ENCODE measurements at places on chromosomes 7 and 10.

GRCh38 chr7:108235451-108236061 lies 105.4 kb upstream of the LAMB4 start:
- no peak for DNase-seq

GRCh38 chr7:112596260-112596659 lies 115.5 kb downstream of the LSMEM1 start:
- DNase-seq = no peak

DNA sequence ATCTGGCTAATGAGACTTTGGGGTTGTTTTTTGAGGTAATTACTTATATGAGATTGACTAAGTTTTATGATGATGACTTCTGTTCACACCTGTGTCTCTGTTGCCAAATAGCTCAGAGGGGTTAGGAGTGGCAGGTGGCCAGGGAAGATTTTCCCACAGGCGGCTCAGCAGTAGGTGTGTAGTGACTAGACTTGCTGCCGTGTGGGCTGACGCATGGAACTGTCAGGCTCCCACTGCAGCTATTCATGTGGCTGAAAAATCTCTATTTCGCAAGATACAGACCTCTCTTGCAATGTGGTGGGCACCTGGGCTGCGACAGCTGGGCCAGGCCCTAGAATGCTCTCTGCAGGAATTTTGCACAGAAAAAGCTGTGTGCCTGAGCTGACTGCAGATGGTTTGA lies 1.4 kb downstream of the CPA4 start:
- DNase-seq = no peak

DNA sequence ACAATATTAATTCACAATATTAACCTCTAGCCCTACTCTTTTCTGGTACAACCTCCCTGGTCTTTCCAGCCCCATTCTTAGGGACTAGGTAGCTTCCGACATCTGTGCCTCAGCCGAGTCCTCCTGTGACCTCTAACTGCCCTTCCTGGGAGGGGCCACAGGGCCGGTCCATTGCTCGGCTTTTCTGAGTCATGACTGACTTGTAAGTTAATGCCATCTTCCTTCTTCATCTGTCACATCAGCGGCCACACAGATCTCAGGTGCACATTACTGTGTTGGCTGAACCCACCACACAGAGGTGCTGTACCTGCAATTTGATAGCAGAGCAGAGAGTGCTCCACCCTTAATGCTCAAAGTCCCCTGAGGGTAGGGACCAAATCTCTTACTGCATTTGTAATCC lies 4.1 kb upstream of the CPA4 start:
- DNase-seq = no peak

GRCh38 chr7:51242007-51242691 lies 74.5 kb downstream of the COBL start:
- DNase-seq = no peak

- DNase-seq = no peak
These were observed 18.9 kb upstream of the ZNF212 start for GRCh38 chr7:149220534-149220933.

- DNase-seq = no peak
These were observed 31.1 kb downstream of the TBATA start for GRCh38 chr10:70753841-70754621.

- DNase-seq = no peak
These were observed 433 bp upstream of the PLXNA4 start for GRCh38 chr7:132576721-132577085.

GRCh38 chr10:76723844-76724243 lies 913.8 kb downstream of the KCNMA1 start:
- DNase-seq = no peak

DNA sequence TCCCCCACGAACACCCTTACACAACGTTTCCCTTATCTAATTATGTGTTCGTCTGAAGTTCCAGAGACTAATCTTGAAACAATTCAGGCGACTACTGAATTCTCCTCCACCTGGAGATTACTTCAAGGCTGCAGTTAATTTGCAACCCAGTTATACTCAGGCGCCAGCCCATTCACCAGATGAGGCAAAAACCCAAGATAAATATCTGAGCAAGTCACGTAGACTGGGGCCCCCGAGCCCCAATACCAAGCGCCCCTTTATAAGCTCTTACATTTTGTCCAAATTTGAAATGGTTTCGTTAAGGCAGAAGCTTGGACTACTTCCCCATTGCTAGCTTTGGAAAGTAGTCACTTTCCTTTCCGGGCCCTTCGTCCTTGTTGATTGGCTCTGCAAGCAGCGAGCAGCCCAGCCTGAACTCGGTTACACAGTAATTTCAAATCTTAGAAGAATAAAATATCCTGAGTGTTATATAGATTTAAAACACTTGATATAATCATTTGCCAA lies 1.2 kb downstream of the TPK1 start:
- DNase-seq = peak; percentile 80

- peak; percentile 39 for DNase-seq
These were observed 1277.1 kb downstream of the GATA3 start for GRCh38 chr10:9331583-9332008.

DNA sequence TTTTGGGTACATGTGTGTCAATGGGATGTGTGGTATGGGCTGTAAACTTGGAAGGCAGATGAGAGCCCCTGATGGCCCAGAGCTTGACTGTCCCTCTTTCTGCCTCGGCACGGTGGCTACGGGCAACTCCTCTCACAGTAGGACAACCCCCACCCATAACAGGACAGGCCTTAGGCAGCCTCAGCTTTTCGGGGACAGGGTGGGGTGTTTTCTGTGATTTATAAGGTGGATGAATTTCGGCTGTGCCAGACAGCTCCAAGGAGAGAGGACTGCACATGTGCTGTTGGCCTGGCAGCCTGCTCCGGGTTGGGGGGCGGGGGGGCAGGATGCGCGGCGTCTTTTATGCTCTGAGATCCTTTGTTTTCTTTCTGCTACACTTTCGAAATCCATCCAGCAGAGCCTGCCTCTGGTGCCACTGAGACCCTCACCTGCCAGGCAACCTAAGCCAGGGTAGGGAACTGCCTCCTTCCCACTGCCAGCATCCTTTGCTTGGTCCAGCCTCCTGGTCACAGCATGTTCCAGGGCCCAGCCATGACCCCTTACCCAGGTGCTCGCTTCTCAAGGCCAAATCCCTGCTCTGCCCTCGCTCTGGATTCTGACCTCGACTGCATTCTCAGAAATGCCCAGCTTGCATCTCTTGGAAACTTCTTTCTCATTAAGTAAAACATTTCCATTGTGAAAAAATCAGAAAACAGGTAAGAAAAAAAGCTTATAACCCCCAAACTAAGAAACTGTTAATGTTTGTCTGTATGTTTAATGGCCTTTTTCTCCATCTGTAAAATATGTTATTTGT lies 15.4 kb upstream of the BTBD16 start:
- no peak for DNase-seq

GRCh38 chr10:19966751-19967150 lies 150.5 kb downstream of the PLXDC2 start:
- DNase-seq = no peak

DNA sequence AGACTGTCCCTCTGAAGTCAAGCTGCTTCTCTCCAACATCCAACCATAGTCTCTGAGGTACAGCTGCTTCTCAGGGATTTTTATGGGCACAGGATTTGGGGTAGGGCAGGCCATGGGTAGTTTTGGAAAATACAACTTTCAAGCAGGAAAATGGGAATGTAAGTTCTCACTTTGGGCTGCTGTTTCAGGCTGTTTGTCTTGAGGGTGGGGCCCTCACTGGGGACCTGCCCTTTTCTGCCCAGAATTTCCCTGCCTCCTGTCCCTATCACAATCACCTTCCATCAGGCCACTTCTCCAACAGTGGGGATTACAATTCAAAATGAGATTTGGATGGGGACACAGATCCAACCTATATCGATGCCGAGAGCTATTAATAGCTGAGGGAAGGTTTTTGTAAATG lies 24.5 kb downstream of the SSMEM1 start:
- DNase-seq = no peak

GRCh38 chr7:32047075-32047474 lies 23.1 kb downstream of the PDE1C start:
- DNase-seq = peak; percentile 25

GRCh38 chr7:101231644-101232043 lies 6.0 kb downstream of the CLDN15 start:
- no peak for DNase-seq

DNA sequence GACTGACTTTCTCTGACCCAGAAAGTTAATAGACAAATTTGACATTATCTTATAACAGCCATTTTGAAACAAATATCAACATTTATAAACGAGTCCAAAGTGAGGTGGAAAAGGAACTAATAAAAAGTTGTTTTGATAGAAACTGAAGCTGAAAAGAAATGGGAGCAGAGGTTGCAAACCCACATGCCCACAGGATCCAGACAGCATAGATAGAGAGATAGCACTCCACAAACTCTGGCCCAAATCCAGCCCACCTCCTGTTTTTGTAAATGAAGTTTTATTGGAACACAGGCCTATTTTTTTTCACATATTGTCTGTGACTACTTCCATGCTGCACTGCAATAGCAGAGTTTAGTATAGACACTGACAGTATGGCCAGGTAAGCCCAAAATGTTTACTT lies 171.9 kb downstream of the PRKG1 start:
- no peak for DNase-seq

GRCh38 chr7:122145937-122146645 lies 2.0 kb upstream of the AASS start:
- DNase-seq = peak; percentile 4

- DNase-seq = no peak
These were observed 87.3 kb downstream of the ADCY1 start for GRCh38 chr7:45661302-45661995.

DNA sequence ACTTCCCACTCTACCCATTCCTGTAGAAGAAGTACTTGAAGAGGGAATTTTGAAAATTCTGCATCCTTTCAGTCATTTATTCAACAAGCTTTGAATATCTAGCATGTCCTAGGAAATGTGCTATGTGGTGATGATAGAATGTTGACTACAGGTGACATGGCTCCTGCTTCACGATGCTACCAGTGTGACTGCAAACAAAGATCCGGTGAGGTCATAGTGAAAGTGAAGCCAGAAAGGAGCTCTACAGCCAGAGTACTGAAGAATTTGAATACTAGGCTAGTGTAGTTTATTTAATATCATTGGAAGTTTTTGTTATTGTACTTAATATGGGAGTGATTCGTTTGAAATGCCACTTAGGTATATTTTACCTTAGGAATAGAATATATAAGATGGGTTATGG lies 348.1 kb downstream of the TFEC start:
- DNase-seq = no peak

GRCh38 chr10:80917636-80918035 lies 379.9 kb downstream of the SH2D4B start:
- no peak for DNase-seq

DNA sequence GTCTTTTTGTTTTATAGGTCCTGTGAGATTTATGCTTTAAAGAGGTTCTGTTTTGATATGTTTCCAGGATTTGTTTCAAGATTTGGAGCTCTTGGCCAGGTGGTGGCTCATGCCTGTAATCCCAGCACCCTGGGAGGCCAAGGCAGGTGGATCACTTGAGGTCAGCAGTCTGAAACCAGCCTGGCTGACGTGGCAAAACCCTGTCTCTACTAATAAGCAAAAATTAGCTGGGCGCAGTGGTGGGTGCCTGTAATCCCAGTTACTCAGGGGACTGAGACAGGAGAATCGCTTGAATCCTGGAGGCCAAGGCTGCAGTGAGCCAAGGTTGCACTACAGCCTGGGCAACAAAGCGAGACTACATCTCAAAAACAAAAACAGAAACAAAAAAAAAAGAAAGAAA lies 8.3 kb upstream of the HYAL4 start:
- DNase-seq = no peak

DNA sequence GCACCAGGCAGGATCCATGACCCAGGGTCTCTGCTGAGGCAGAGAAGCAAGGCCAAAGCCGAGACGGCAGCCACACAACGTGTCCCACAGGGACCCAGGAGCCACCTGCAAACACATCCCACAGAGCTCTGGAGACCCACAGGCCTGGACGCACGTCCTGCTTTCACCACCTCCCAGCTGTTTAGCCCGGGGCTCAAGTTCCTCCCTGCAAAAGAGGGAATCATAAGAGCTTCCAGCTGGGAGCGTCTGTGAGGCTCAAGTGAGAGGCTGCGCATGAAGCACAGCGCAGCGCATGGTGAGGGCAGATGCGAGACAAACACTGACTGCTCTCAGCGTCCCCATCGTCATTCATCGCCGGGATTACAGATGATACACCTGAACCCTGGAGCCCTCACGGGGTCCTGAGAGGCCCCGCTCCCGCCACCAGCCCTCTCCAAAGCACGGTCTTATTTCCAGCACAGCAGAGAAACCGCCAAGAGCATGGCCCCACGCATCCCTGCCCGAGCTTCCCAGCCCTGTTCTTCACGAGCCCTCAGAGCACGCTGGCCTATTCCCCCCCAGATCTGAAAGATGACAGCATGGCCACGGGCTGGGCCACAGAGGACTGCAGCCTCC lies 88.7 kb downstream of the MAD1L1 start:
- DNase-seq = no peak

DNA sequence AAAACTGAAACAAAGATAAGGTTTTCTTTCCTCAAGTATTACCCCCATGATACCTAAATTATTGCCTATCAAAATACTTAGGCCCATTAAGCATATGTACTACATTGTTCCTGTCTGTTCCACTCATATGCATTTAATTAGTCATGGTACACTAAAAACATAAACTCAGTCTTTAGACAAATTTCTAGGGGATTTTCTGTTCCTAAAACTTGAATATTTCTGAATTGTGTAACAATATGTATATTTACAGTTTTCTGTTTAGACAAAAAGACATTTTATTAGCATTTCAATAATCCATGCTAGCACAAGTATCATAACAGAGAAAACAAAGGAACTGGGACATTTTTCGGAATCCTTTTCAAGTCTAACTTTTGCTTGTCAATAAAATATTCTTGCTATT lies 234.2 kb downstream of the CRPPA start:
- no peak for DNase-seq

GRCh38 chr10:89332123-89332633 lies 4.4 kb downstream of the IFIT3 start:
- peak; percentile 64 for DNase-seq

DNA sequence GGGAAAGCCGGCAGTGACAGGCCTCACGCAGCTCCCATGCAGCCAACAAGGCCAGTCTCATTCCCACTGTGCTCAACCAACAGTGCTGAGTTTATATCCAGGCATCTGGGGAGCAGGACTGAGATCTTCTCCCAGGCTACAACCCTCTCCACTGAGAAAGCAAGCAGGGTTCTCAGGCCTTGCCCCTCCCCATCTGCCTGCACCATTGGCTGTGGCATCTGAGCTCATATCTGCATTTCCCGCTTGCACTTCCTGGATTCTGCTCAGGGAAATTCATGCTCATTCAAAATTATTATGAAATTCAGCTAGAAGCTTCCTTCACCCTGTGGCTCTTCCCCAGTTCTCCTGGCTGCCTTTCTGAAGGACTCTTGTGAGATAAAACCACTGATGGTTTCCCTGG lies 1029.0 kb downstream of the GRM8 start:
- no peak for DNase-seq

GRCh38 chr10:30172091-30172490 lies 112.7 kb upstream of the JCAD start:
- no peak for DNase-seq

DNA sequence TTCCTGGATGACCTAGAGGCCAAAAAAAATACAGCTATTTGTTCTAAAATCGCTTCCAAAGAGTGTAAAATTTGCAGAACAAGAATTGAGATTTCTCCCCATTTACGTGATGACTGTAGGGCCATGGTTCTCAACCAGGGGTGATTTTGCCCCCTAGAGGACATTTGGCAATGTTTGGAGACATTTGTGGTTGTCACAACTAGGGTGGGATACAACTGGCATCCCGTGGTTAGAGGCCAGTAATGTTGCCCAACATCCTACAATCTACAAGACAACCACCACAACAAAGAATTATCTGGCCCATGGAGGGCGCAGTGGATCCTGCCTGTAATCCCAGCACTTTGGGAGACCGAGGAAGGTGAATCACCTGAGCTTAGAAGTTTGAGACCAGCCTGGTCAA lies 22.8 kb upstream of the MALSU1 start:
- peak; percentile 67 for DNase-seq

GRCh38 chr7:102165136-102165535 lies 121.5 kb upstream of the SH2B2 start:
- DNase-seq = no peak

Data from KBM-7 (cell line).